Germinal center (tissue), 1 donor: ENCODE measurements at places on chromosomes 1 and 21.

DNA sequence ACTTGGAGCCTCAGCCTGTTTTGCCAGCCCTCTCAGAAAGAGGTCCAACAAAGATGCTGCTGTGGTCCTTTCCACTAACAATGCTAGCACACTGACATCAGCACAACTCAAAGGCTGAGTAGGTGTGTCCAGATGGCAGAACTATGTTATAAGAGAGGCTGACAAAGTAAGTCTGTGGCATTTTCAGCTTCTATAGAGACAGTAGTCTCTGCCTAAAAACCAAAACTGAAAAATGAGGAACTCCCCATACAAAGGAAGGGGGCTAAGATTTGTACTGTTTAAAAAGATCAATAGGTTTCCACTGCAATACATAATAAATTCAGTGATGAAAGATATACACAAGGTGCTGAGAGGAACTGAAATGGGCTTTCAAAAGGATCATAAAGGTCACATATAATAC, 12.3 kb downstream of the ERO1B start:
- DNase-seq: no peak

DNA sequence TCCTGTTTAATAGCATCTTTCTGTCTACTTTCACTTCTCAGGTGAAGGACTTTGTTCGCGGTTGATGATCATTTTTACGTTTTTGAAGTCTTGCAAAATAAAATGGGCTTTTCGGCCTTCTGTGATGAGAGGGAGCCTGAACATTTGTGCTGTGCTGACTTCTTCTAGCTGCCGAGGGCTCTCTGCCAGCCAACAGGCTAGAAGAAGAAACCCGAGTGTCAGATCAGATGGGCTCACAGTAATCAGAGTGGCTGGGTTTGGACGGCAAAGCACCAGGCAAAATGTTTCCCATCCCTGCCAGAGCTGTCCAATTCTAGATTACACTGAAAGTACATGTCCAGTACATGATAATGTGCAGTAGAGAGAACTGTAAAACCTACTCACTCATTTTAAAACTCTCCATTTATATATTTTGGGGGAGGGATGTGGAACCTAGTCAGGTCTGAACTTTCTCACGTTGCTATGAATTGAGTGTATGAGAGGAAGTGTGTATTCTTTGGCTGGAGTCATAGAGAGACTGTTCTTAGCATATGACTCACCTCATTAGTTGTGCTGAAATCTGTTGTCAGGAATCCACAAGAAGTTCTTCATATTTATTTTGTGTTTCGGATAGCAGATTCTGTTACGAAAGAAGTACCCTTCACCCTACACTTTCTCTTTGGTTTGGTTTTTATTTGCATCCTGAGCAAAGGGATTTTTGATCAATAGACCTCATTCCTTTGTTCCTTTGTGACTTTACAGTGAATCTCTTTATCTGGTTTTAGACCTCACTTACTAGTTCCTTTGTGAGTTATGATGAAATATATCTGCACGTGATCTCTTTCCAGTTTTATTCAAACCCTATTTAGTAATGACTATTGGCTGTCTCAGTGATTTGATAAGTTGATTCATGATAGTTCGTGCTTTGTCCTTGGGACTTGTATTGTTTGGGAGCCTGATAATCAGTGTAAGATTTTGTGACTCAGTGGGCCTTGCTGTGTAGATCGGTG, 4.8 kb downstream of the ATP1A1 start:
- peak; percentile 46 for DNase-seq

DNA sequence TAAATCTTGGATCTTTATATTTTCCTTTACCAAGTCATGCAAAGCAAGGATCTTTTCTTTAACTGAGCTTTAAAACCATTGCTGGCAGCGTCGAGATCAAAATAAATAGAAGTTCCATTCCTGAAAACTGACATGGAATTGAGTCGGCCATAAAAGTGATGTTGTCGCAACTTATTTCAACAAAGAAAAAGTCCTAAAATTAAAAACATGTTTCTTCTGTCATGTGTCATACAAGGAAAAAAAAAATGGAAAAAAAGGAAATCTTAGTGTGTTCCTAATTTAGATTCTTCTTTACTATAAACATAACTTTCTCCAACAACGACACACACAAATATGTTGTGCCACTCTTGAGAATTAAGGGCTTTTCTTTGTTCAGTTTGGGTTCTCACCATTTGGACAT, 34.9 kb downstream of the GREM2 start:
- DNase-seq: no peak

- DNase-seq: no peak
Measured at GRCh38 chr21:29145354-29145782, 14.9 kb downstream of the MAP3K7CL start.

DNA sequence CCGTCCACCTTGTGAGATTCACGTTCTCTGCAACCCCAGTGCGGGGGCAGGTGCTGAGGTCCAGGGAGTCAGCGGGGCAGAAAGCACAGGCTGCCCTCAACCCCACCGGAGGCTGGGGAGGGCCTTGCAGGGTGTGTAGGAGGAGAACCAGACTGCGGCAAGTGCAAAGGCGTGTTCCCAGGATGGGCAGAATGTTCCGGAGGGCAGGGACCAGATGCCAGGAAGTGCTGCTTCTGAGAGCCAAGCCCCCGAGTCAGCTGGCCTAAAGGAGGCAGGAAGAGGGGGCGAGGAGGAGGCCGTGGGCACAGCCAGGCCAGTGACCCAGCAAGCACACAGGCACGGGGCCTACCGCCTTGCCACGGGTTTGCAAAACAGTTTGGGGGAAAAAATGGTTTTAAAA, 193.8 kb upstream of the AJAP1 start:
- DNase-seq: no peak
